ENCODE measurements at places on chromosomes 4 and X.

DNA sequence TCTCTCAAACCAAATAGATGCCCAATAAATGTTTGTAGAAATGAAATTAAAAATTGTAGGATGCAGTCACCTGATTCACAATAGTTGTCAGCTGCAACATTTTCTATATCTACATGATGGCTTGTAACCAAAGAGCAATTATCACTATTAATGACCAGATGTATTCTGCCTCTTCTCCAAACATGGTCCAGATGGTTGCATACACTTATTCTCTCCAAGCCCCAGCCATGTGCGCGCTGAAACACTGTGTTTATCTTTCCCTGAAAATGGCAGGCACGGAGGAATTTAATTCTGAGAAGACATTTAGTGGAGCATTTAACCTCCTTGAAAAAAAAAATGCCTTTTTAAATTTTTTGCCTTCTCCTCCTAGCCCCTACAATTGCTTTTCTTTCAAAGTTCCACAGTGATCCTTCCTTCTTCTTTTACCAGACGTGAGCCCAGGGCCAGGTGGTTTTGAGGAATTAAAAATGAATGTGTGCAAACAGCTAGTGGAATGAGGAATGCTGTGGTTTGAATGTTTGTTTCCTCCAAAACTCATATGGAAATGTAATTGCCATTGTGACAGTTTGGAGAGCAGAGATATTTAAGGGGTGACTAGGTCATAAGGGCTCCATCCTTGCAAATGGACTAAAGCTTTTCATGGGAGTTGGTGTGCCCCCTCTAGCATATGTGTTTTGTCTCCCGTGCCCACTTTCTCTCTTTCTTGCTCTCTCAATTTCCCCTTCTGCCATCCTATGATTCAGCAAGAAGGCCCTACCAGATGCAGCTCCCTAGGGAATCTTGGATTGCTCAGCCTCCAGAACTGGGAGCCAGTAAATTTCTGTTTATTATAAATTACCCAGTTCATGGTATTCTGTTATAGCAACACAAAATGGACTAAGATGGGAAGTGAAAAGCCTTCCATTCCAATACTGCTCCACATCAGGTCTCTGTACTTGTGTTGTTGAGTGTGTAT is 136.0 kb downstream of the GABRB1 start:
- no peak for DNase-seq

GRCh38 chr4:40865696-40866095 is 115.9 kb downstream of the NSUN7 start:
- DNase-seq: no peak

GRCh38 chrX:9788911-9789310 is 2.7 kb downstream of the SHROOM2 start:
- no peak for DNase-seq

- DNase-seq: no peak
These were observed 41.3 kb downstream of the BCOR start for GRCh38 chrX:40056420-40056819.

DNA sequence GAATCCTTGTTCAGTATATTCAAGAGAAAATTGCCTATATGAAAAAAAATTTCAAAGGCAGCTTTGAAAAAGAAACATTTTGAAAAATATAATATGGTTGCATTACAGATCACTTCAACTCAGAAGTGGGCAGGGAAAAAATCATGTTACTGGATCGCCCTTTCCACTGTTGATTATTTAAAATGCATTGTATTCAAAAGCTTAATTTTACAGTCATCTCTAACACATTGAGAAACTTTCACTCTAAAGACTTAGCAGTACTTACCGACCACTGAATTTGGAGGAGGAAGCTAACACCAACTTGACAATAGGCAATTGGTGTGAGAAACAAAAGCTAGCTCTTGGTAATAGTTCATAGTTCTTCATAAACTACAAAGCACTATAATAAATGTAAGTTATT is 101.9 kb downstream of the CEP135 start:
- DNase-seq: no peak

- peak; percentile 62 for DNase-seq
These were observed 5.8 kb upstream of the TET2 start for GRCh38 chr4:105140684-105141490.

Data from CD4-positive, alpha-beta T cell treated with Interleukin-6 at 100 ng/mL for 8 hours (primary cell).